ENCODE measurements at places on chromosomes 2 and 18.
A peak's percentile ranks its signal among the peaks of the same experiment; 100 is the strongest.

- H3K27me3 ChIP-seq: no peaks in the 10 kb centered on the region
- no peak for DNase-seq
- no peak overlapping the region for H3K4me3 ChIP-seq
- H3K36me3 ChIP-seq: no peaks in the 10 kb centered on the region
- H3K27ac ChIP-seq: peak overlapping the region; percentile 66
- peaks cover 25% of the 10 kb centered on the region for H3K4me1 ChIP-seq
Observed at GRCh38 chr2:237723602-237724001, 75.0 kb upstream of the RBM44 start.

GRCh38 chr2:215451012-215451756, 15.3 kb upstream of the FN1 start:
- H3K27me3 ChIP-seq: peaks cover 23% of the 10 kb centered on the region
- H3K27ac ChIP-seq: no peak overlapping the region
- H3K4me3 ChIP-seq: no peak overlapping the region
- no peaks in the 10 kb centered on the region for H3K4me1 ChIP-seq
- H3K36me3 ChIP-seq: no peaks in the 10 kb centered on the region
- no peak for DNase-seq

GRCh38 chr2:29777161-29777560, 144.2 kb downstream of the ALK start:
- H3K27me3 ChIP-seq: peaks cover 9% of the 10 kb centered on the region
- H3K4me3 ChIP-seq: no peak overlapping the region
- no peaks in the 10 kb centered on the region for H3K4me1 ChIP-seq
- no peak for DNase-seq

- no peak overlapping the region for H3K27ac ChIP-seq
- no peaks in the 10 kb centered on the region for H3K4me1 ChIP-seq
- H3K4me3 ChIP-seq: no peak overlapping the region
- peaks cover 33% of the 10 kb centered on the region for H3K27me3 ChIP-seq
- no peaks in the 10 kb centered on the region for H3K36me3 ChIP-seq
- no peak for DNase-seq
Observed at GRCh38 chr2:119106301-119106897, 52.2 kb downstream of the C1QL2 start.

- no peaks in the 10 kb centered on the region for H3K27me3 ChIP-seq
- no peak overlapping the region for H3K4me3 ChIP-seq
- H3K36me3 ChIP-seq: no peaks in the 10 kb centered on the region
- H3K27ac ChIP-seq: no peak overlapping the region
- no peak for DNase-seq
- peaks cover 7% of the 10 kb centered on the region for H3K4me1 ChIP-seq
Observed at GRCh38 chr2:239625971-239626734, 225.3 kb upstream of the HDAC4 start.

DNA sequence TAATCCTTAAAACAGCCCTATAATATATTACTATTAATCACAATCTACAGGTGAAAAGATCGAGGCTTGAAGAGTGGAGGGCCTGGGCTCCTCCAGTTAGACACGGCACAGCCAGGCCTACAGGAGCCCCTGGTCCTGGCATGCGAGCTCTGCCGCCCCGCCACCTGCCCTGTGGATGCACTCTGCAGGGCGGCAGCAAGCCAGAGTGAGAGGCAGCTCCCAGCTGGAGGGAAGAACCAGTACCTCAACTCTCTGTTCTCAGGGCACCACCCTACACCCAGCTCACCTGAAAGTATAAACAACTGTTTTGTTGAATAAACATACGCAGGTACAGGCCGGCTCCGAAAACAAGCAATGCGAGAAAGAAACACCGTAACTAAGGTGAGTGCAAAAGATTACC, 34.6 kb downstream of the EIPR1 start:
- peaks cover 51% of the 10 kb centered on the region for H3K36me3 ChIP-seq
- DNase-seq: no peak
- no peak overlapping the region for H3K27ac ChIP-seq

GRCh38 chr2:8121022-8121825, 560.6 kb upstream of the ID2 start:
- no peaks in the 10 kb centered on the region for H3K36me3 ChIP-seq
- H3K27ac ChIP-seq: no peak overlapping the region
- no peak overlapping the region for H3K4me3 ChIP-seq
- H3K27me3 ChIP-seq: no peaks in the 10 kb centered on the region
- peaks cover 3% of the 10 kb centered on the region for H3K4me1 ChIP-seq

DNA sequence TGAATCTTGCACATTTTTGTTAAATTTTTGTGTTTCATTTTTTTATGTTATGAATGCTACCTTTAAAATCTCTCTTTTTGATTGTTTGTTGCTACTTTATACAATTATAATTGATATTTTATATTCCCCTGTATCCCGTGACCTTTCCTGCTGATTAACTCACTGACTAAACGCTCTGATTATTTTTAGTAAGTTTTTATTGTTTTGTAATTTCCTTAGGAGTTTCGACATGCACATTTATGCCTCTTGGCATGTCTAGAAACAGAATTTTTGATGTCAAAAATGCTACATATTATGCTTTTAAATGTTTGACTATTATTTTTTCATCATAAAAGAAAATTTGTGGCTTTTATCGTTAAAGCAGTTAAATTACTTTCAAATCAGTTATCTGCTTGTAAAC, 1131.6 kb upstream of the TMEFF2 start:
- no peaks in the 10 kb centered on the region for H3K36me3 ChIP-seq
- H3K4me3 ChIP-seq: no peak overlapping the region
- no peaks in the 10 kb centered on the region for H3K27me3 ChIP-seq

DNA sequence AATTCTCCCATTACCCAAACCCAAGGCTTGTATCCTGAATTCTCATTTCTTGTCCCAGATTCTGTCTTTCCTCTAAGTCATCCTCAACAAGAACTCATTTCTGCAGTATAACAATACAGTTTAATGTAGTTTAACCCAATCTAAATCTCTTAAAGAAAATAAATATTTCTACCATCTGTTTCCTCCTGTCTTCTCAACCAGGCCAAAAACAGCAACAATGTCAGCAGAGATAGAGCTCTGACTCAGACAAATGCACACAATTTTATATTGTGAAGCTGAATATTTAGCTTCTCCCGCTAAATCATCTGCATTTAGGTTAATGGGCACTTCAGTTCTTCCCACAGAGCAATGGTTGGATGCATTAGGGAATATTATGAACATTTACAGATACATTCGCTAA, 35.7 kb upstream of the KYNU start:
- H3K4me1 ChIP-seq: no peaks in the 10 kb centered on the region
- H3K27me3 ChIP-seq: no peaks in the 10 kb centered on the region
- H3K27ac ChIP-seq: no peak overlapping the region
- DNase-seq: no peak
- H3K36me3 ChIP-seq: no peaks in the 10 kb centered on the region

DNA sequence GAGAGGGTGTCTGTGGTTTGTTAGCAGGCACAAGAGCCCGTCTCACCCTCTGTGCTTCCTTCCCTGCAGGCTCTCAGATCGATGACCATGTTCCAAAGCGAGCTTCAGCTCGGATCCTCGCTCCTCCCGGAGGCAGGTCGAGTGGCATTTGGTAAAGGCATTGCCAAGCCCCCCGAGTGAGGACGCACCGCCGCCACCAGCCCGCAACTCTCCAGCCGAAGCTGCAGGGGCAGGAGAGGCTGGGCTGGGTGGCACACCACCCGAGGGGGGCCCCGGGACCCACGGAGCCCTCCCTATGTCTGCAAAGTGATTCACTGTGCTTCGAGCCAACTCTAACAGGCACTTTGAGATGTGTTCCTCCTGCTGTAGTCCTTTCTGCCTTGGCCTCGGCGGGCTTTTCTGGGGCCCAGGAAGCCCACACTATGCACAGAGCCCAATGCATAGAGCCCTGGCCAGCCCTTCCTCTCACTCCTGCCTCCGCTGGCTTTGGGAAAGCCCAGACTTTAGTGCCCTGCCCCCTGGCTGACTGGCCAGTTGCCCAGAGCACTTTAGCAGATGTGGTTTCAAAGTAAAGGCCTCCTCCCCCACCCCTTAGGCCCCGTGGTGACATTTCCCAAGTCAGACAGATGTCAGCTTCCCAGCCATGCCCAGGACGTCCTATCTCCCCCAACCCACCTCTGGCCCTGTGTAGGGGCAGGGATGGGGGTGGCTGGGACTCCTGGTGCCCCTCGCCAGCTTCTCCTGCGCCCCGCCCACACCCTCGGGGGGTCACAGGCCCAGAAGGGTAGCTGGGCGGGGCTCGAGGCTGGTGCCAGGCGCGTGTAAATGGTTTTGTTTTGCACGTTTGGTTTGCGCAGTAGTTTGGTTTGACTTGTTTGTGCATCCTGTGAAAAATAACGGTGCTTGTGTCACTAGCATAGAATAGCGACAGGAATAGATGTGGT, 23.3 kb upstream of the MAPRE3 start:
- no peak for DNase-seq
- H3K4me1 ChIP-seq: peaks cover 2% of the 10 kb centered on the region
- H3K4me3 ChIP-seq: no peak overlapping the region
- H3K27ac ChIP-seq: no peak overlapping the region
- peaks cover 31% of the 10 kb centered on the region for H3K27me3 ChIP-seq

GRCh38 chr18:45802814-45803492, 22.5 kb upstream of the SIGLEC15 start:
- no peak overlapping the region for H3K27ac ChIP-seq
- DNase-seq: no peak
- H3K36me3 ChIP-seq: peaks cover 26% of the 10 kb centered on the region
- H3K27me3 ChIP-seq: peaks cover 4% of the 10 kb centered on the region
- no peak overlapping the region for H3K4me3 ChIP-seq

GRCh38 chr2:234676109-234676782, 179.4 kb upstream of the ARL4C start:
- H3K27me3 ChIP-seq: peaks cover 3% of the 10 kb centered on the region
- H3K4me1 ChIP-seq: no peaks in the 10 kb centered on the region
- DNase-seq: no peak
- H3K4me3 ChIP-seq: no peak overlapping the region
- no peak overlapping the region for H3K27ac ChIP-seq

GRCh38 chr2:118940486-118941120, 1.4 kb upstream of the MARCO start:
- H3K4me3 ChIP-seq: peak overlapping the region; percentile 17
- DNase-seq: no peak
- H3K36me3 ChIP-seq: no peaks in the 10 kb centered on the region
- H3K27ac ChIP-seq: peak overlapping the region; percentile 83
- H3K27me3 ChIP-seq: peaks cover 5% of the 10 kb centered on the region

- H3K36me3 ChIP-seq: no peaks in the 10 kb centered on the region
- DNase-seq: no peak
- H3K27me3 ChIP-seq: no peaks in the 10 kb centered on the region
- H3K27ac ChIP-seq: peak overlapping the region; percentile 27
- no peak overlapping the region for H3K4me3 ChIP-seq
- no peaks in the 10 kb centered on the region for H3K4me1 ChIP-seq
Observed at GRCh38 chr2:65360441-65360840, 72.0 kb downstream of the SPRED2 start.

DNA sequence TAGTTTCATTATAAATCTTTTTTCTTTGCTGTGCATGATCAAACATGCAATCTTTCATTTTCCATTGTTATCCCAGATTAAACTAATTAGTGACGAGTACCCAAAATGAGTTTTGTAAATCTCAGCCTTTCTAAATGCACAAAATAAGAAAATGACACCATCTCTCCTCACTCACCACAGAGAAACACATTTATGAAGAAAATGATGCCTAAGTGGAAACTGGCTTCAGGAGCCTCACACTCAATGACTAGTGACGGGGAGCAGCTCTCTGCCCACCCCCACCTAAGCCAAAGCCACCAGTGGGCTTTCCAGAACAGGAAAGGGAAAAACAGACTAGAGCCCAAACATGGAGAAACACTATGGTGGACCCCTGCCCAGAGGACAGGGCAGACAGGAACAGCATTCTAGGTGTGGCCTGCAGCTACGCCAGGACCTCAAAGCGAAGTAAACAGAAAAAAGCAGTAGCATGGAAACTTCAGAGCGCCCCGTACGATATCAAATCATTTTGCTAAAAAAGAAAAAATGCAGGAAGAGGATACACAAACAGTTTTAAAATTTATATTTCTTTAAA, 113.5 kb downstream of the RBMS1 start:
- no peaks in the 10 kb centered on the region for H3K27me3 ChIP-seq
- DNase-seq: no peak
- peak overlapping the region; percentile 73 for H3K27ac ChIP-seq

- no peak overlapping the region for H3K27ac ChIP-seq
- H3K4me3 ChIP-seq: no peak overlapping the region
- no peak for DNase-seq
- peaks cover 2% of the 10 kb centered on the region for H3K4me1 ChIP-seq
- peaks cover 12% of the 10 kb centered on the region for H3K27me3 ChIP-seq
Observed at GRCh38 chr18:45751766-45752165, 27.8 kb downstream of the SLC14A1 start.

- H3K4me1 ChIP-seq: no peaks in the 10 kb centered on the region
- H3K4me3 ChIP-seq: no peak overlapping the region
- H3K36me3 ChIP-seq: no peaks in the 10 kb centered on the region
- H3K27me3 ChIP-seq: peaks cover 19% of the 10 kb centered on the region
- no peak overlapping the region for H3K27ac ChIP-seq
- DNase-seq: no peak
Observed at GRCh38 chr2:121907928-121908327, 152.5 kb downstream of the TSN start.

DNA sequence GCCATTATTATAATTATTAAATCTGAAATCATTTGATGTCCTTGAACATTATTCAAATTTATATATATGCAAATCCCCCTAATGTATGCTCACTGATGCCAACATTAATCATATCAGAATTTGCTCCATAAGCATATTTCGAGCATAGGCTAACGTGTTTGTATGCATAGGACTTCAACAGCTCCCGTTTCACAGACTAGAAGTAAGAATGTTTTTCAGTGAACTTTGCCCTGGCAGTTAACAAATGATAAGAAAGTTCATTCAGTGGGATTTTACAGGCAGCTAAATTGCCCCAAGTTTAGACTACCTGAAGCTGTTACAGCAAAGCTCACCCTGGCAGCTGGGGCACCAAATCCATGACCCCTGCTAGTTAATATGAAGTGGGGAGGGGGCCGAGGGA, 272.0 kb downstream of the LNPK start:
- no peaks in the 10 kb centered on the region for H3K4me1 ChIP-seq
- DNase-seq: no peak
- no peak overlapping the region for H3K27ac ChIP-seq
- H3K4me3 ChIP-seq: no peak overlapping the region
- H3K36me3 ChIP-seq: no peaks in the 10 kb centered on the region

DNA sequence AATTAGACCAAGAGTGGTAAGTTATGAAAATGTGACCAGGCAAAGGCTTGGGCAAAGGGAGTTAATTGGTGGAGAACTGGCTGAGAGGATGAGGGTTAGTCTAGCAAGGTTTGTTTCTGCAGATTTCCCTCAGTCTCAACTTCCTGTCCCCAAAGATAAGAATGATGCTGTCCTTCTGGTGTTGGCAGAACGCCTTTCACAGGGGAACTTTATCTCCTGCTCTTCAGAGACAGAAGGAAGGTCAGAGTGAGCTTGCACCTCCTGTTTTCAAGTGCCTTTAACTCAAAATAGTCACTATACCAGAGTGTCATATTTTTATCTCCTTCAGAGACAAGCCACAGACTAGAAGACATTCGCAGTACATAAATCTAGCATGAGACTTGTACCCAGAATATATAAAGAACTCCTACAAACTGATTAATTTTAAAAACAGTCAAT, 95.7 kb downstream of the TEX51 start:
- H3K36me3 ChIP-seq: no peaks in the 10 kb centered on the region
- H3K4me3 ChIP-seq: no peak overlapping the region

Data from naive thymus-derived CD8-positive, alpha-beta T cell (primary cell).